ENCODE measurements at places on chromosomes 11 and 22.

- DNase-seq, result no peak
These were observed 41.6 kb downstream of the BUD13 start for GRCh38 chr11:116731097-116731761.

DNA sequence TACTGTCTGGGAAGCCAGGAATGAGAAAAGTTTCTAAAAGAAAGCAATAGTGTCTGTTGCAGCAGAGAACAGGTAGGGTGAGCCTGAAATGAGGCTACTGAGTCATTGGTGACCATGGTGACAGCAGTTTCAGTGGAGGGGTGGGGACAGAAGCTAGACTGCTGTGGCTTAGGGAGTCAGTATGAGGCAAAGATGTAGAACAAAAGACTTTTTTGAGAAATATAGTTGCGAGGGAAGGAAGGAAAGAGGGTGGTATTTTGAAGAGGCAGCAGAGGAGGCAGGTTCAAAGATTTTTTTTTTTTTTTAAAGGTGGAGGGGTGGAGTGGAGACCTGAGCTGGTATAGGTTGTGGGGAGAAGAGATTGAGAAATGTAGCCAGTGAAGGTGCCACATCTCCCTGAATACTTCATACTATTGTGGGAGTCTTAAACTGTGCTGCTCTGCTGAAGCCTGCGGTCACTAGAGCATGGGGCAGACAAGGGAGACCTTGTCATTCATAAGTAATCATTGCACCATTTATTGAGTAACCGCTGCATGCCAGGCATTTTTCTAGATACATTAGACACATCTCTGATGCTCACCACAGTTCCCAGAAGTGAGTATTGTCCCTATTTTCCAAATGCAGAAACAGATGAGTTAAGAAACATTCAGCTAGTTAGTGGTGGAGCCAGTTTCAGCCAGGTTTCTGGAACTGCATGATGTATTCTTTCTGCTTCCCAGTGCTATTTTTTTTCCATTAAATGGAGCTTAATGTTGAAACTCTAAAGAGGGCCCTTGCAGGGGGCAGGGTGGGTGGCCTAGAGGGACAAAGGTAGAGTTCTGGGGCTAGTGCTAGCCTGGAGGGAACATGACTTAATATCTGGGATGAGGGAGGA is 49.9 kb downstream of the STIM1 start:
- DNase-seq, result peak; percentile 58

- DNase-seq, result no peak
These were observed 21.2 kb upstream of the GRAMD1B start for GRCh38 chr11:123408619-123409455.

GRCh38 chr11:46456269-46457001 is 64.9 kb upstream of the CHRM4 start:
- DNase-seq, result no peak

- DNase-seq, result no peak
These were observed 104.8 kb downstream of the MICAL2 start for GRCh38 chr11:12215181-12215593.

DNA sequence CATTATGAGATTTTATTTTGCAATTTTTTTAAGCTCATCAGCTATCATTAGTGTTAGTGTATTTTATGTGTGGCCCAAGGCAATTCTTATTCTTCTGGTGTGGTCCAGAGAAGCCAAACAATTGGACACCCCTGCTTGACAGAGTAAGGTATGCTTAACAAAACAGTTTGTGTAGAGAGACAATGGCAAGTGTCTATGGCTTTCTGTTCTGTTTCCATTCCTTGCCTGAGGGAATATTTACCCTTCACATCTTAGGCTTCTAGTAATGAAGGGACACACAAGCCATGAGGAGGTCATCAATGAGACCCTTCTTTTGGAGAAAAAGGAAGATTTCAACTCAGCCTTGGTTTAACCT is 1278.4 kb upstream of the TENM4 start:
- no peak for DNase-seq

- DNase-seq, result no peak
These were observed 8.3 kb downstream of the TP53AIP1 start for GRCh38 chr11:128934351-128934750.
